Hematopoietic multipotent progenitor cell (in vitro differentiated cells): ENCODE measurements at places on chromosomes 12 and 14.

GRCh38 chr14:96508900-96509299 lies 6.7 kb downstream of the PAPOLA start:
- DNase-seq, result no peak

GRCh38 chr14:54944737-54945391 lies 42.2 kb upstream of the GCH1 start:
- DNase-seq, result no peak

- DNase-seq, result peak; percentile 33
Observed at GRCh38 chr14:29663281-29663801, 264.3 kb downstream of the PRKD1 start.

DNA sequence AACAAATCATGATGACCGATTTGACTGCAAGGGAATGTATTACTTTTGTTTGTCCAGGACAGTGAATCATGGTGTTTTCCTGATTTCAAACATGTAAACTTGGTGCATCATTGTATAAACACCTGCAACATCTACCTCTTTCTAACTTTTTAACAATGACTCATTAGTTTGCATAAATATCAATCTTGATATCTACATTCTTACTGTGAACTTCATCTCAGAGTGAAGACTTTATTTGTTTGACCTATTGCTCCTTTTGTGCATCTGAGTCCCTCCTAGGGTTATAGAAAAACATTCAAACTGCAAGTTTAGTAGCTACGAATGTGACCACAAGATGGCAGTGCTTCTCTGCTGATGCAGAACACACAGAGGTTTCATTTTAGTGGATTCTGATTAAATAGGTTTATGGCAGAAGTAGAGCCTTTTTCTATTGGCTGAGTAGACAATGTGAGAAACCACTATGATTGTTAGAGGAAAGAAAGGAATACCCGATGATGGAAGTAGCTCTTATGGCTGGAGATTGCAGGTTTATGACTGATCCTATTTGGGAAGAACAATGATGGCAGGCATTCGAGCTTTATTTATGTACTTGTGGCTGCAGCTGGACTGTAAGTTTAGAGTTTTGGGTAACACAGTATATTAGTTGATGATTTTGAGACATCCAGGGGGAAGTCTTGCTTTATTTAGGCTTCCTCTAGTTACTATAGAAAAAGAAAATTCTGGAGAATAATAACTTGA lies 244.2 kb upstream of the OR4E1 start:
- peak; percentile 69 for DNase-seq

DNA sequence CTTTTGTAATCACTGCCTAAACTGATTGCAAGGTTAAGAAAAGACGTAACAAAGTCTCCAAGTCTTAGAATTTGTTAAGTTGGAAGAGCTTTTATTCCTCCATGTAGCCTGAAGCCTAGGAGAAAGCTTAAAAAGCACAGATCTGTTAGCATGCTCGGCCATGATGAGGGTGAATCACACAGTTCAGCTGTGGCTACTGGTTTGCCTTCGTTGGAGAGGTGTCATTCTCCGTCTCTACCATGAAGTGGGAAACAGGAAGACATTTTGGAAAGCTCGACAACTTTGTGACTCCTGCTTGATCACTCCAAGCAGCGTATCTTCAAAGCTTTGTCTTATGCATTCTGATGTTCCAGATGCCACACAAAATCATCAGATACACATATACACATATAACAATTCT lies 27.1 kb downstream of the DCP1B start:
- DNase-seq, result no peak

DNA sequence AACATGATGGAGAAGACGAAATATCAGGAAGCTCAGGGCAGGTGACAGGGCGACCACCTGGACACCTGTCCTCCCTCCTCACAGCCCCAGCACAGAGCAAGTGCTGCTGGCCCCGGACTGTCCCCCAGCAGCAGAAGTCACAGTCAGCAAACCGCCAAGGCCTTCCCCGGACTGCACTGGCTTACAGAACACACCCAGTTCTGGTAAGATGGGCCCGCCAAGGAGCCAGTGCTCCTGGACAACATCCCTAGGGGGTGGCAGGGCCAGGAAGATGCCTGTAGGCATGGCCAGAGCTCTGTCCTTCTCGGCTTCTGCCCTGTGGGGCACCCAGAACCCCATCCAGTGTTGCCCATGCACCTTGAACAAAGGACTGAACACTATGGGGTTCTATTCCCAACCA lies 77.9 kb downstream of the BCL11B start:
- no peak for DNase-seq

DNA sequence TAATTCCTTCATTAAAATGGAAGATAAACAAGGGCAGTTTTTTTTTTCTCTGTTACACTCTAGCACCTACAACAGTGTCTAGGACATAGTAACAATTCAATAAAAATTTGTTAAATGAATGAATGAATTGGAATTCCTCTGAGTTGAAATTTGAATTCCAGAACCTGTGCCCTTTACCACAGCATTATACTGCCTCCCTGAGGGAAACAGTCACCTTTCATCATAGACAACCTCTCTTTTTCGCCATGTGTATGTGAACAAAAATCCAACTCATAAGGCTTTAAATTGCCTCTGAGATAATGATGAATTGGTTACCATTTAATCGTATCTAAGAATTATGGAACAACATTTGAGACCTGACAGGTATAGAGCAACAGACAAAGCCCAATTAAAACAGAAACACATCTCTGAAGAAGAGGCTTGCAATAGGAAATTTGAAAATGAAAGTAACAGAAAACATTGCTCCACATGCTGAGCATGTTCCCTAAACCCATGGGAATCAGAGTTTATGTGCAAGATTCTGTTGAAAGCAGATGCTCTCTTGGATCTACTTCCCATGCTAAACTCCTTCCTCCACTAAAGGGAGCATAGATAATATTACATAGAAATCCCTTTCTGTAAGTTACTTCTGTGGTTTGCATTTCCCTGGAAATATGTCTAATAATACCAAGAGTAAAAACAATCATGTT lies 657.8 kb downstream of the GALC start:
- DNase-seq, result no peak

DNA sequence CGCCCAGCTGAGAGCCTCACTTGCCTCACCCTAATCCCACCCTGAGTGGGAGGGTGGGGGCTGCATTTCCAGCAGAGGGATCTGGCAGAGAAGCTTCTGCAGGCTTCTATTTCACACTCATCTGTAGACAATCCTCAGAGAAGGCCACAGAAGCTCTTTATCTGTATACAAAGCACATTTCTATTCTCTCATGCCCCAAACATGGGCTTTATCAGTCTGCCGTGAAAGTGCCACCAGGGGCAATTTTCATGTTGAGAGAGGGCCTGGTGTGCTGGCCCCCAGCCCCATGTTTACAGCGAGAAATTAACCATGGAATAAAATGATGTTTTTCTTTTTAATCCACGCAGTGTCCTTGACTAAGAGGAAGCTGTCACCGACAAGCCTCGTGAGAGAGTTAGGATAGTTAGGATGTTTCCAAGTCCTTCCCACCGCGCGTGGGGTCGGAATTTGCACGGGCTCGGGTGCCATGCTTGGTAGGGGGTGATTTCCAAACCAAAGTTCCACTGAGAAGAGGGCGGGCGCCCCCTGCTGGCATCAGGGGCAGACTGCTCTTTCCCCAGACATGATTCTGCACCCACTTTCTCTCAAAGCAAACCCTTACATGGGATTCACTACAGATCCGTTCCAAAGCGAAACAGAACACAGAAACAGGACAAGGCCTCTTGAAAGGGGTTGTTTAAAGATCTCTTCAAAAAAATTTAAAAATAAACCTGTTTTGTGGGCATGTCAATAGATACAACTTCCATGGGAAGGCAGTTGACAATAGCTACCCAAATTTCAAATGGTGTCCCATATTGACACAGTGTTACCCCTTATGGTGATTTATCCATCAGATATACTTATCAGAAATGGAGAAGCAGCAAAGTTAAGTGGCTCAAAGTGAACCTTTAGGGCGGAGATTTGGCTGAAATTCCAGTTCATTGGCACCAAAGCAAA lies 19.4 kb downstream of the BDKRB1 start:
- peak; percentile 66 for DNase-seq

GRCh38 chr14:91113829-91114078 lies at the start of gene DGLUCY:
DGLUCY (plus strand) TSS chr14:91114073; CDS start chr14:91160295, 46,222 bp downstream.
- DNase-seq, result no peak

DNA sequence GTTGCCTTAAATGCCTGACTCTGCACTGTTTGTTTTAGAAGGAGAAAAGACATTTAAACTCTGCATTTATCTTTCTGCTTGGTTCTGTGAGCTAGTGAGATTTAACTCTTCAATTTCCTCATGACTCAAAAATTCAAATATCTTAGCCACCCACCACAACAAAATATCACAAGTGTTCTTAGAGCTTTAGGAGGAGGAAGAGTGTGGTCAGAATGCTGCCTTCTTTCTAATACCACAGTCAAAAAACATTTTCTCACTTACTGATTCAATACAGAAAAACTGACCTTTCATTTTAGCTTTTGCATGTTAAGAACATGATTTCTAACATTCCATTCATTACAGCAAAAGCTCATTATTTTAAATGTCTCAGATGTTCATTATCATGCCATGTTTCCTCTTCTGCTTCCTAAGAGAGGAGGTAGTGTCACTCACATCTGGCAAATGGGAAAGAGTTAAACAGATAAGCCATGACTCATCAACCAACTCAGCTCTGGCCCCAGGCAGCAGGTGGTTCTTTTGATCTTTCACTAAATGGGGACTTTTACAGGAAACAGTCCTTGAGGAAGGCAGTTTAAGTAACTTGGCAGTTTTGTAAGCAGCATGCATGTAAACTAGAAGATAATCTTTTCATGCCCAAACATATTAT lies 56.4 kb upstream of the RNU6-8 start:
- DNase-seq, result no peak

DNA sequence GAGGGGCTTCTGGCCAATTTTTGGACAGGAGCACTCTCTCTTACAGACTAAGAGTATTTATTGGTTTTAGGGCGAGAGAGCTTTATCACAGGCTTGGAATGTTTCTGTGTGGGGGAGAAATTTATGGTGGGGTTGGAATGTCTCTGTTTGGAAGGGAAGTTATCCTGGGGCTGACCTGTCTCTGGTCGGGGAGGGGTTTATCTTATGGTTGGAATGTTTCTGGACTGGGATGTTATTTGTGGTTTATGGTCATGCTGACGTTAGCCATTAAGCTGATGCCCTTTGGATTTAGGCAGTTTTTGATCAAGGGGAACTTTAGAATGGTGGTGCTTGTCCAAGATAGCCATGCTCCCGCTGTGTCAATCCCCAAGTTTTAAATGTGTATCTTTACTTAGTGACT lies 614.8 kb downstream of the DIO2 start:
- no peak for DNase-seq

GRCh38 chr14:72801836-72802587 lies 91.9 kb downstream of the DPF3 start:
- DNase-seq, result no peak

DNA sequence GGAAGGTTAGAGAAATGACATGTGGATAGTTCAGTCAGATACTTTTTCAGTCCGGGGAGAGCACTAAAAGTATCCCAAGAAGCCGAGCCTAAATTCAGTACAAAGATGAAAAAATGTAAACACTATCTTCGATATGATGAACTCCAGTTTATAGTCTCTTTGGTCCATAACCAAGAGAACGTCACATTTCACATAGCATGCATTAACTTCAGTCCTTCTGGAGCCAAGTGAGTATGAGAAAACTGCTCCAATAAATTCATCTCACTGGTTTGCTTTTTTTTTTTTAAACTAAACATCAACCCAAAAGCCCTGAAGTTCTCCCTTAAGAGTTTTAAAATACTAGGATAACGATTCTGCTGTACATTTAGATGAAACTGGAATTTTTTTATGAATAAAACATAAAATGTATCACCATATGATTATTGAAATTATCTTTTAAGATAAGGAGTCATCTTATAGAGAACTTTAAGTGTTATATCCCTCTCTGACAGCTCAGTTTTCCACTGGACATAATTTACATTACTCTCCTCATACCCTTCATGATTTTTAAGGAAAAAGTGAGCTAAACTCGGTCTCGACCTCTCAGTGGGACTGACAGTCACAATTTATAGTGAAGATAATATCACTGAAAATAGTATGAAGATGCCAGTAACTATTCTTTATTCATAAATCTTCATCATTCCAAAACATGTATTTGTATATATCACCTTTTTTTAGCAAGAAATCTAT lies 841.5 kb upstream of the FLRT2 start:
- DNase-seq, result no peak

- no peak for DNase-seq
Observed at GRCh38 chr14:100348784-100349685, 25.9 kb downstream of the SLC25A47 start.

- no peak for DNase-seq
Observed at GRCh38 chr14:64942531-64943111, at the start of gene GPX2. GPX2 (minus strand) TSS chr14:64942745; CDS start chr14:64942726, 19 bp downstream.

DNA sequence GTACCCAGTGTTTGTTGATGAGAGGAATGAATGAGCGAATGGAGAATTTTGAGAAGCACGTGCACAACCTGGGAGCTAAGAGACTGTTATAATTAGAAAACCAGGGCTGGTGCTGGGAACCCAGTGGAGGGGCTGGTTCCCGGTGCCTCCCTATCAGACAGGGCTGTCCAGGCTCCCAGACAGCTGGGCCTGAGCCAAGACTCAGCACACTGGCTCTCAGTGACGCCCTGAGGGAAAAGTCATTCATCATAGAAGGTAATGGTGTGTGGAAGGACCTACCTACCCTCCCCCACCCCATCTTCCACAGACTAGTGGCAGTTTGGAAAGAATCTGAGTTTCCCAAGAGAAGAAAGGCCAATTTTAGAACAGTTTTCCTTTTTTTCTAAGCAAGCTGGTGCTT lies 34.7 kb downstream of the KCNA5 start:
- no peak for DNase-seq

- no peak for DNase-seq
Observed at GRCh38 chr12:77553976-77554619, 276.6 kb upstream of the NAV3 start.

GRCh38 chr14:31955936-31956579 lies 121.0 kb upstream of the ARHGAP5 start:
- DNase-seq, result no peak

GRCh38 chr14:69663300-69663643 lies 51.9 kb downstream of the SUSD6 start:
- DNase-seq, result no peak

- DNase-seq, result no peak
Observed at GRCh38 chr14:23695664-23695999, 59.5 kb downstream of the DHRS2 start.

- DNase-seq, result no peak
Observed at GRCh38 chr14:71533390-71533789, 398.8 kb upstream of the RGS6 start.

DNA sequence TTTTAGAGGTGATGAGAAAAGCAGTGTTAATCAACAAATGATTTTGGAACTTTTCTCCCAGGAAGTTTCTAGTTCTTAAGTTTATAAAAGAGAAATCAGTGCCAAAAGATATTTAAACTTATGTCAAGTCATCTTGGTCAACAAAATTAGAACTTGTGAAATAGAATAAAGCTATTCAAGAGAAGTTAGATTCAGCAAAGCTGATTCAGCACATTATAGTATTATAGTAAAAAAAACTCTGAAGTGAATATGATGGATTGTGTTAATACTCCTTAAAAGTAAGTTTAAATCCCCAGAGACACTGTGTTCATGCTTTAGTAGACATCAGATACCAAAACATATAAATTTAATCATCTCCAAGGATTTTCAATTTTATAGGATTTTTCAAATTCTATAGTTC lies 210.2 kb upstream of the RPL10L start:
- DNase-seq, result no peak
